PC-9 (cell line): ENCODE measurements at places on chromosomes 16 and 17. TPM values are rescaled to one million over a fixed set of nuclear protein-coding genes. Genes with fewer than 3 reads are reported as not detected.
A peak's percentile ranks its signal among the peaks of the same experiment; 100 is the strongest.

DNA sequence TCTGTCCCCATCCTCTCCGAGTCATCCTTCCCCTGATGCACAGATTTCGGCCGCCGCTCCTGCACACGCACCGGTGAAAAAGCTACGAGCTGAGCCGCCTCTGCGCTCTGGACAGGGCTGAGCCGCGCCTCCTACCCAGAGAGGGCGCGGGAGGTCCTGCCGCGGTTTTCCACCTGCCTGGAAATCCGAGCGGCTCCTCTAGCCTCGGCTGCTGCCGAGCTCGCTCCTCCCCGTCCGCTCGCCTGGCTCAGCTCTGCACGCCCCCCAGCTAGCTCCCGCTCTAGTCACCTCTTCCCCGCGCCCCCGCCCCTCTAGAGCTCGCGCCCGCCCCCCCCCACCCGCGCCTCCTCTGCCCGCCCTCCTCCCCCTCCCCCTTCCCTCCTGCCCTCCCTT, 198 bp upstream of the SHISA9 start:
- DNase-seq: peak; percentile 79

DNA sequence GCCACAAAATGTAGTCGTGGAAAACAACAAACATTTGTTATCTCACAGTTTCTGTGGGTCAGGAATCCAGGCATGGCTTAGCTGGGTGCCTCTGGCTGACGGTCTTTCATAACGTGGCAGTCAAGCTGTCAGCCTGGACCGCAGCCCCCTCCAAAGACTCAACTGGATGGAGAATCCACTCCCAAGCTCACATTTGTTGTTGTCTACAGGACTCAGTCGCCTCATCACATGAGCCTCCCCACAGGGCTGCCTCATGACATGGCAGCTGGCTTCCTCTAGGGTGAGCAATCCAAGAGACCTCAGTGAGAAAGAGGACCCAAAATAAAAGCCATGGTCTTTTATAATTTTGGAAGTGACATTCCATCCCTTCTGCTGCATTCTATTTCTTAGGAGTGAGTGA, 34.7 kb upstream of the AKAP1 start:
- no peak for DNase-seq

Gene TMEM88
- 3.1 and 3.4 TPM in 2 replicates for total RNA-seq

GRCh38 chr17:49414271-49414621, 436 bp downstream of the PHB1 start:
- no peak for DNase-seq

DNA sequence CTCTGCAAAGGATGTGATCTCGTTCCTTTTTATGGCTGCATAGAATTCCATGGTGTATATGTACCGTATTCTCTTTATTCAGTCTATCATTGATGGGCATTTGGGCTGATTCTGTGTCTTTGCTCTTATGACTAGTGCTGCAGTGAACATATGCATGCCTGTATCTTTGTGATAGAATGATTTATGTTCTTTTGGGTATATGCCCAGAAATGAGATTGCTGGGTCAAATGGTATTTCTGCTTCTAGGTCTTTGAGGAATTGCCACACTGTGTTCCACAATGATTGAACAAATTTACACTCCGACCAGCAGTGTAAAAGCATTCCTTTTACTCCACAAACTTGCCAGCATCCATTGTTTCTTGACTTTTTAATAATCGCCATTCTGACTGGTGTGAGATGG, 60.2 kb upstream of the ADORA2B start:
- no peak for DNase-seq

DNA sequence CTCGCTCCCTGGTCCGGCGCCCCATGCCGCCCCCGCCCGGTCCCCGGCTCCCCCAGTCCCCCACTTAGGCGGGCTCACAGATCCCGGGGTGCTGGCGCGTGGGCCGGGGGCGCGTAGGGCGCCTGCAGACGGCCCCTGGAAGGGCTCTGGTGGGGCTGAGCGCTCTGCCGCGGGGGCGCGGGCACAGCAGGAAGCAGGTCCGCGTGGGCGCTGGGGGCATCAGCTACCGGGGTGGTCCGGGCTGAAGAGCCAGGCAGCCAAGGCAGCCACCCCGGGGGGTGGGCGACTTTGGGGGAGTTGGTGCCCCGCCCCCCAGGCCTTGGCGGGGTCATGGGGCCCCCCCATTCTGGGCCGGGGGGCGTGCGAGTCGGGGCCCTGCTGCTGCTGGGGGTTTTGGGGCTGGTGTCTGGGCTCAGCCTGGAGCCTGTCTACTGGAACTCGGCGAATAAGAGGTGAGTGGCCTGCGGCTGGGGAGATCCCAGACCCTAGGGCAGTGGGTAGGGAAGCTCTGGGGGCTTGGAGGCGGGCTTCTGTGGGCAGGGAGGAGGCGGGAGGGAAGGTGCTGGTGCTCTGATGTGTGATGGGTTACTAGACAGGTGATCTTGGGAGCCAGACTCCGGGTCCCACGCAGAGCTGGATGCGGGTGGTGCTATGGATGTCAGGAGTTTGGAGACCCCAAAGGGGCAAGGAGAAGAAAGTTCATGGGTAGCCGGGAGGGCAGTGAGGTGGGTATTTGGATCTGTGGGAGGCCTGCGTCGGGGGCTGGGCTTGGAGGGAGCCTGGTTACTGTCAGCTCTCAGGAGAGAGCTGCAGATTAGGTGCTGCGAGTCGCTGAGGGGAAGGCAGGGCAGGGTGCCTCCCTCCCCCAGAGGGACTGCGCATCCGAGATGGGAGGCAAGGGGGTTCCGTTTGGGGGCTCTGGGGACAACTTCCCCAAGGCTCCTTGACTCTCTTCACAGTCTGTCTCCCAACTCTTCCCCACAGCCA, 560 bp downstream of the EFNB3 start:
- DNase-seq: no peak

- DNase-seq: peak; percentile 71
These were observed 700 bp downstream of the UBN1 start for GRCh38 chr16:4847774-4848587.

DNA sequence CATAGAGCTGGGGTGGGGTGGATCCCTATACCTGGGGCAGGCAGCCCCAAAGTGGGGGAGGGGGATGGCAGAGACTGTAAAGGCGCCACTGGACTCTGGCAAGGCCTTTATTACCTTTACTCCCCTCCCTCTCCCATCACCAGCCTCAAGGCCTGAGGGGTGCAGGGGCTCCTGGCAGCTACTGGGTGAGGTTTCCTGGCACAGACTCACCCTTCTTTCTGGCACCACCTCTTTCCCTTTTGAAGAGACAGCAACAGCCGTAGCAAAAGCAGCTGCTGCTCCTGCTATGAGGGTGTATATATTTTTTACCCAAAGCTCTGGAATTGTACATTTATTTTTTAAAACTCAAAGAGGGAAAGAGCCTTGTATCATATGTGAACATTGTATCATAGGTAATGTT, 17.6 kb downstream of the RAPGEFL1 start:
- DNase-seq: no peak

DNA sequence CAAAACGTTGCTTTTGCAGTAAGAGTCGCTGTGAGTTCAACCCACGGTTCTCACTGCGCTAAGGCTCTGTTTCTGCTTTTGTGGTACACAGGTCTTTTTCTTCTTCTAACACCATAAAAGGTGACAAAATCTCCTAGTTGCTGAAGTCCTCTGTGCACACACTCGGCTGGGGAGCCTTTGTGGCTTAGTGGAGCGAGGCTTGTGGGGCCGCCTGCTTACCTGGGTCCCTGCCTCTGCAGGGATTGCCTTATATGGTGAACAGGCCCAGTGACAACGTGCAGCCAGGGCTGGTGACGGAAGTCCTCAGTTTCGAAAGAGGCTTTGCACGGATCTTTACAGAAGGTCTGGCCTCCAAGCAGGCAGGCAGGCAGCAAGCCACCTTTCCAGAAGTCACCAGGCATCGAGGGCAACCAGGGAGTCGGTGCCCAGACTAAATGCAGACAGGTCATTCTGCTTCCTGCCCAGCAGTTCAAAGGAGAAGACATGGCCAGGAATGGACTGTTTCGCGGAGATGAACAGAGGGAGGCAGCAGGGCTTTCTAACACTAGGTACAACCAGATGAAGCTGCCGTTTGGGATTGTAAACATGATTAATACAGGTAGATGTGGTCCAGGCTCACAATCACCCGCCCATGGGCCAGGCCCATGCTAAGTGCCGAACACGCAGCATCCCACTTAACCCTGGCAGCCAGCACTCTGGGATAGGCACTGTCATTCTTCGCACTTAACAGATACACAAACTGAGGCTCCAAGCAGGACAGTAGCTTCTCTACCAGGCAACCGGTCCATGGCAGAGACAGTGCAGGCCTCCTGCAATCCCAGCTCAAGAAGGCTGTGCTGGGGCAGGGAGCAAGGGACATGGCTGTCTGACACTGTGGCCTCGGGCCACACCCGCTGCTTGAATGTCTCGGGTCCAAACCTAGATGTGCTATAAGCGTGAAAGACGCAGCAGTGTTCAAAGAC, 10.7 kb upstream of the MEAK7 start:
- peak; percentile 55 for DNase-seq

GRCh38 chr17:52606590-52606989, 448.1 kb upstream of the CA10 start:
- DNase-seq: no peak

GRCh38 chr17:72788950-72789585, 303.4 kb downstream of the SLC39A11 start:
- no peak for DNase-seq

GRCh38 chr17:54738496-54738895, 162.2 kb upstream of the TOM1L1 start:
- DNase-seq: no peak

DNA sequence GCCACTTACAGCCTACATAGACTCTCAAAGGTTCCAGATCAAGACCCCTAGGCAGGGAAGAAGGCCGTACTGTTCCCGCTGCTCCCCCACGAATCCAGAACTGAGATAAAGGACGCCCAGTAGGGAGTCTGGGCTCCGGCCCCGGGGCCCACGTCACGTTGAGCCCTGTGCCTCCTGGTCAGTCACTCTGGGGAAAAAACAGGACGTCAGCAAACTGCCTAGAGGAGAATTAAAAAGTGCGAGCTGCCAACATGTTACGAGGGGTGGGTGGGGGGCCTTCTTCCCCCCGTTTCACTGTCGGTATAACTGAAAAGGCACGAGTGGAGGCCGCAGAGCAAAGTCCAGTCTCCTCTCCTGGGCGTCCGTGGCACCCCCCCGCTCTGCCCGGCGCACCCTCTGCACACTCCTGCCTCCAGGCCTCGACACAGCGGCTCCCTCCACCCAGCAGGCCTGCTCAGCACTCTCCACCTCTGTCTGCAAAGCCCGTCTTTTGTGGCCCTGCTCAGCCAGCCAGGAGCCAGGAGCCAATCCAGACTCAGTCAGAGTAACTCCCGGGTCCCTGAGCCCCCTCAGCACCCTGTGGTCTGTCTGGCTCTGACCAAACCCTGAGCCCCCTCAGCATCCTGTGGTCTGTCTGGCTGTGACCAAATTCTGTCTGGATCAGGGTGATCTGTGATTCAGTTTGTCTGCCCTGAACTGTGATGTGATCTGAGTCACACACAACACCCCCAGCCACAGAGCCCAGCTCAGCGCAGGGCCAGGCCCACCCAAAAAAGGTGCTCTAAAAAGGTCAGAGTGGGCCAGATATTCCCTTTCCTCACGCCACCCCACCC, 6.2 kb downstream of the ITGAE start:
- DNase-seq: no peak

Gene MFSD6L
- total RNA-seq: not detected in 2 replicates

DNA sequence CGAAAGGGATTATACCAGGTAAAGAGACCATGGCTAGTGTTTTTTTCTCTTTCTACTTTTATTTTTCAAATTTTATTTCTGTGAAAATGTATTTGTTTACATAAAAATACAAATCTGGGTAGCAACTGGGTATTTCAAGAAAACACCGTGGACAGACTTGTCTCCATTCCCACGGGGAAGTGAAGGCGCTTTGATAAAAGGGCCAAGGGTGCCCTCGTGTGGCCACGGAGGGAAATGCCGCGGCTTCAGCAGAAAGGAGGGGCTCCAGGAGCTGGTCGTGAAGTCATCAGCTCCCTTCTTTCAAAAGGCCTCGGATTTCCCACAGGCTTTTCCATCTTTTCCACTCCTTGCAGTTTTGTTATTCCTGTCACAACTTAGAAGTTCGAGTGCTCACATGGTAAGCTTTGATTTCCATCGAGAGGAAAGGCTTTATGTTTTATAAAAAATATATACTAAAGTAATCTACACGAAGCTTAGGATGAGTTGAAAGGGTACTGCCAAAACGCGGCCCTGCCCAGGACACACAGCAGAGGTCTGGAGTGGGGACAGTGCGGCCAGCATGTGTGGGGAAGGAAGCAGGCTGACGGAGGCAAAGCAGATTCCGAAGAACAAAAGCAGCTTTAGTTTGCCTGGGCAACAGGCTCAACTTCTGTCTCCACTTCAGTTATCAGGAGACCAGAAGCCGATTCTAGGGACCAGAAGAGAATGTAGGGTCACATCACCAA, 15.3 kb upstream of the MNT start:
- DNase-seq: peak; percentile 69

Gene KRTAP1-5
- total RNA-seq: not detected in 2 replicates

Gene SAMD14
- total RNA-seq: 0.17 and 0.73 TPM in 2 replicates

Gene GGT6
- total RNA-seq: 3.7 and 7.5 TPM in 2 replicates

GRCh38 chr17:42675965-42676423, 800 bp downstream of the PLEKHH3 start:
- peak; percentile 58 for DNase-seq

Gene DPEP2
- total RNA-seq: not detected in 2 replicates

- no peak for DNase-seq
These were observed 9.1 kb downstream of the TMEM208 start for GRCh38 chr16:67235816-67236562.

DNA sequence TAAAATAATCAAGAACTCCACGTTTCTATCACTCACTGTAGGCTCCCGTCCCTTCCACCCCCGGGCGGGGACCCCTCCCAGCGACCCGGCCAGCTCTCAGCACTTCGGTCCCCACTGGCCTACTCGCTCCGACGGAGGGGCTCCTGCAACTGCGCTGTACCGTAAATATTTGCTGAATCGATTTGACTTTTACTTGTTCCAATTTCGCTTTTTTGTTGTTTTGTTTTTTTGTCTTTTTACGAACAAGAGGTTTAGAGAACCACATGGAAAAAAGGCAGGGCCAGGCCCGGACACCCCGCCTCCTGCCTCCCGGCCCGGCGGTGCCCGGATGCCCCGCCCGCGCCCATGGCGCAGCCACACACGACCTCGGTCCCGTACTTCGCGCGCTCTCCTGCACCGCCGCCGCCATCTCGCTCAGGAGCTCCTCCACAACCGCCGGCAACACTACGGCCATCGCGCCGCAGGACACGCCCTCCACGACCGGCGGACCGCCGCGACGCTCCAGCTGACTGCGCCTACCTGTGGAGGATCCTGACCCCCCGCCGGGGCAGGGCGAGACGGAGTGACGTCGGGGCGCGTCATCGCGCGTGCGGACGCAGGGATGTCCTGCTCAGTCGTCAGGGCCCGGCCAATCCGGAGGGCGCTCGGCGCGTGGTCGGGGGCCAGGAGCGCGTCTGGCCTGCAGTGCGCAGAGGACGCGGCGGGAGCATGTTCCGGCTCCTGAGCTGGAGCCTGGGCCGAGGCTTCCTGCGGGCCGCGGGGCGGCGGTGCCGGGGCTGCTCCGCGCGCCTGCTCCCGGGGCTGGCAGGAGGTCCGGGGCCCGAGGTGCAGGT, at the start of the genes TTC19 and ZSWIM7:
Gene TTC19, plus strand, starts transcription at position 684 of the 833 bp plus-strand sequence. Its CDS starts 25 bp downstream, at position 709.
Gene ZSWIM7, minus strand, starts transcription at position 564 of the 833 bp plus-strand sequence. Its CDS starts 110 bp downstream, at position 454.
- peak; percentile 98 for DNase-seq

- DNase-seq: no peak
These were observed 29.8 kb upstream of the SALL1 start for GRCh38 chr16:51180719-51181502.

Gene HSD17B2
- not detected in 2 replicates for total RNA-seq

Gene KRT17
- total RNA-seq: 29.0 and 80.8 TPM in 2 replicates

GRCh38 chr16:86209202-86209601, 301.1 kb upstream of the FOXF1 start:
- no peak for DNase-seq

Gene SLC52A1
- total RNA-seq: 0.28 and 0.48 TPM in 2 replicates

- no peak for DNase-seq
These were observed 14.8 kb downstream of the TRARG1 start for GRCh38 chr17:1294157-1294717.
